Activated CD8-positive, alpha-beta memory T cell treated with anti-CD3 and anti-CD28 coated beads, Interleukin-2, amount 10 ng/mL, durations not matched to agents 7 days and 5 days (primary cell): ENCODE measurements at places on chromosomes 5 and 9. TPM values are rescaled to one million over a fixed set of nuclear protein-coding genes. Genes with fewer than 3 reads are reported as not detected.

- H3K27ac ChIP-seq: no peak overlapping the region
- no peaks in the 10 kb centered on the region for H3K36me3 ChIP-seq
- no peaks in the 10 kb centered on the region for H3K27me3 ChIP-seq
- no peak for DNase-seq
Measured at GRCh38 chr5:16411741-16412455, 53.7 kb downstream of the ZNF622 start.

DNA sequence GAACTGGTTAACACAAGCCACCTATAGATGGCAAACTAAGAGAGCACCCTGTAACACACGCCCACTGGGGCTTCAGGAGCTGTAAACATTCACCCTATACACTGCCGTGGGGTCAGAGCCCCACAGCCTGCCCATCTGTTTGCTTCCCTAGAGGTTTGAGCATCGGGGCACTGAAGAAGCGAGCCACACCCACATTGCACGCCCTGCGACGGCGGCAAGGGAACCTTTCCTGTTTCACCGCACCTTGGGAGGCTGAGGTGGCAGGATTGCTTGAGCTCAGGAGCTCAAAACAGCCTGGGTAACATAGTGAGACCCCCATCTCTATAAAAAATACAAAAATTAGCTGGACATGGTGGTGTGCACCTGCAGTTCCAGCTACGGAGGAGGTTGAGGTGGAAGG is 76.6 kb downstream of the HRH2 start:
- peaks cover 20% of the 10 kb centered on the region for H3K27me3 ChIP-seq
- no peak overlapping the region for H3K27ac ChIP-seq
- DNase-seq: no peak
- H3K36me3 ChIP-seq: no peaks in the 10 kb centered on the region

Gene CKMT2
- total RNA-seq: not detected

Gene PCDHGB2
- total RNA-seq: 0.12 TPM

Gene WNT8A
- not detected for total RNA-seq
